ENCODE measurements at places on chromosomes 4 and X.

- DNase-seq: peak; percentile 1
Observed at GRCh38 chrX:54495814-54496516, at the start of gene FGD1. FGD1 (minus strand) TSS chrX:54496234; CDS start chrX:54495432, 802 bp downstream.

GRCh38 chr4:7389719-7390118 is 45.0 kb downstream of the PSAPL1 start:
- DNase-seq: no peak

DNA sequence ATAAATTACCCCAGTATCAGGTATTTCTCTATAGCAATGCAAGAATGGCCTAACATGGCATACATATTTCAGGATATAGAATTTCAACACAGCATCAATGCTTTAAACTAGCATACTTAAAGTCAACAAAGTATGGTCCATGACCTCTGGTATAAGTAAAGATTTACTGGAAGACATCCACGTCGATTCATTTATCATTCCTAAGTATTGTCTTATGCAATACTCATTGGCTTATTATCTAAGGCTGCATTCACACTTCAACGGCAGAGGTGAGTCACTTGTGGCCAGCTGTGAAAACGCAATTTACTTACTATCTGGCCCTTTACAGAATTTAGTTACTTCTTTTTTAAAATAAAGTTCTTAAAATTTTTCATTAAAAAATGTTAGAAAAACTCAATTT is 42.6 kb downstream of the ADGRA3 start:
- DNase-seq: no peak

DNA sequence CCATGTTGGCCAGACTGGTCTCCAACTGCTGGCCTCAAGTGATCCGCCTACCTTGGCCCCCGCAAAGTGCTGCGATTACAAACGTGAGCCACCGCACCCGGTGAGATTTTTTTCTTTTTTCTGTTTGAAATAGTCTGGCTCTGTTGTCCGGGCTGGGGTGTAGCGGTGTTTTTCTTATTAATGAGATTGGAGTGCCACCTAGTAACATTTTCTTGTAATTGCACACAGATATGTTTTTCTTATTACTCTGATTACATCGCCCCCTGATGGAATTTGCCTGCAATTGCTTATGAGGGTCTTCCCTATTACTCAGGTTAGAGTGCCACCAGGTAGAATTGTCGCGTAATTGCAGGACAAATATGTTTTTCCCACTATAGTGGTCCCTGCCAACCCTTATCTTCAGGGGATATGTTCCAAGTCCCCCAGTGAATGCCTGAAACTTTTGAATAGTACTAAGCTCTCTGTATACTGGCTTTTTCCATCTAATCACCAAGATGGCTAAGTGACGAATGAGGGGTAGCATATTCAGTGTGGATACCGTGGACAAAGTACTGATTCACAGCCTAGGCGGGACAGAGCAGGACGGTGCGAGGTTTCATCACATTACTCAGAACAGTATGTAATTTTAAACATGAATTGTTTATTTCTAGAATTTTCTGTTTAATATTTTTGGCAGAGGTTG is 8.6 kb upstream of the PDHA1 start:
- no peak for DNase-seq

GRCh38 chrX:69505772-69506616 is 1.9 kb downstream of the NALF2 start:
- DNase-seq: no peak

GRCh38 chr4:66628146-66628545 is 917.2 kb downstream of the CENPC start:
- no peak for DNase-seq

GRCh38 chr4:70997036-70997435 is 3.6 kb downstream of the DCK start:
- DNase-seq: no peak

- DNase-seq: no peak
Observed at GRCh38 chrX:9482408-9482807, 17.6 kb downstream of the TBL1X start.

- DNase-seq: no peak
Observed at GRCh38 chr4:14168919-14169318, 541.4 kb upstream of the BOD1L1 start.
